HEK293T (cell line): ENCODE measurements at places on chromosomes 16 and 17.

DNA sequence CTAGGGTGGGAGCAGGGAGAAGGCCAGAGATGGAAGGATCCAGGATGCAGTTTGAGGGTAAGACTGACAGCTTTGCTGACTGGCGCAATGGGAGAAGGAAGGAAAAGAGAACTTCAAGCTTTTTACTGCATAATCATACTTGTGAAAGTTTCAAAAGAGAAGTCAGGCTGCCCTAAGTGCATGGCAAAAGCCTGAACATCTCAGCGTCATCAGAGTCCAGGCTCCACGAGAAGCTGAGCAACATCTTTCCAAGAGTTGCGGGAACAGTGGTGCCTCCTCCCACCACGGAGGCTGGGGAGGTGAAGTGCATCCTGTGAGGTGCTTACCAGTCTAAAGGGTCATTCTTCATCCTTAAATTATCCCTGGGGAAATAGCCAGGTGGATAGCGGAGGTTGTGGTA, 26.9 kb upstream of the SLC38A8 start:
- no peak for DNase-seq

DNA sequence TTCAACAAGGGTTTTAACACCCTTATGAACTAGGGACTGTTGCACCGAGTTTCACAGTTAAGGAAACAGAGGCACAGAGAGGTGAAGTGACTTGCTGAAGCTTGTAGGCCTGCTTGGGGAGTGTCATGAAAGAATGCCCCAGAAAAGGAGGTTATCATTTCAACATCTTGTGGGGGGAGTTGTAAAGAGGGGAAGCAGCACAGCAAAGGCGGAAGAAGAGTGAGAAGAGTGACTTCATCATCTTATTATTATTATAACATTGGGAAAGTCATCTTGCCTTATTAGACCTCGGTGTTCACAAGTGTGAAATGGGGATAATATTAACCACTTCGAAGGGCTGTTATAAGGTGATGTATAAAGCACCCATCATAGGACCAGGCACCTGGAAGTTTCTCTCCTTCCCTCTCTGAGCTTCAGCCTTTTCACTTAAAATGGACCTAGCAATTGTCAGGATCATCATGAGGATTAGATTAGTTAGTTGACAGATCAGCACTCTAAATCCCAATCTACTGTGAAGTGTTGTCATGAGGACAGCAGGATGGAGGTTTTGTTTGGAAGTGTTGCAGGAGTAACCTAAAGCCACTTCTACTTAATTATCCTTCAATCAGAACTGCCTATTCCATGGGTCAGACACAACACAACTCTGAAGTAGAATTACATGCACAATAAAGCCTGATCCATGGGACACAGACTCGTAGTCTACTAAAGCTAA, 2.3 kb downstream of the CCL4 start:
- no peak for DNase-seq

- DNase-seq: no peak
Observed at GRCh38 chr17:40541060-40541872, 24.0 kb downstream of the CCR7 start.

- no peak for DNase-seq
Observed at GRCh38 chr17:5718726-5719125, 134.4 kb upstream of the NLRP1 start.

- no peak for DNase-seq
Observed at GRCh38 chr17:48818361-48818841, 1.4 kb upstream of the TTLL6 start.

- DNase-seq: no peak
Observed at GRCh38 chr16:30724641-30725417, 23.4 kb upstream of the PHKG2 start.

GRCh38 chr17:33873201-33873617, 381.9 kb upstream of the CCL2 start:
- no peak for DNase-seq

DNA sequence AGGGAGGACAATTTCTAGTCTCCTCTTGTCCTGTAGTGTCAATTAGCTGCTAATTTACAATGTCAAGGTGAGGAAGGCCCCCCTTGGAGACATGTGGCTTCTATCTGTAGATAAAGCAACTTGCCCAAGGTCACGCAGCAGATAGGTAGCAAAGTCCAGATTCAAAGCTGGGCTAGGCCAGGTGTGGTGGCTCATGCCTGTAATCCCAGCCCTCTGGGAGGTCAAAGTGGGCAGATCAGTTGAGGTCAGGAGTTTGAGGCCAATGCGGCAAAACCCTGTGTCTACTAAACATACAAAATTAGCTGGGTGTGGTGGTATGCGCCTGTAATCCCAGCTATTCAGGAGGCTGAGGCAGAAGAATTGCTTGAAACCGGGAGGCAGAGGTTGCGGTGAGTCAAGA, 11.1 kb downstream of the TRPV3 start:
- no peak for DNase-seq

GRCh38 chr16:8967132-8967821, 3.6 kb upstream of the USP7 start:
- DNase-seq: no peak

GRCh38 chr17:34464812-34465211, 101.8 kb upstream of the CCL1 start:
- DNase-seq: no peak

DNA sequence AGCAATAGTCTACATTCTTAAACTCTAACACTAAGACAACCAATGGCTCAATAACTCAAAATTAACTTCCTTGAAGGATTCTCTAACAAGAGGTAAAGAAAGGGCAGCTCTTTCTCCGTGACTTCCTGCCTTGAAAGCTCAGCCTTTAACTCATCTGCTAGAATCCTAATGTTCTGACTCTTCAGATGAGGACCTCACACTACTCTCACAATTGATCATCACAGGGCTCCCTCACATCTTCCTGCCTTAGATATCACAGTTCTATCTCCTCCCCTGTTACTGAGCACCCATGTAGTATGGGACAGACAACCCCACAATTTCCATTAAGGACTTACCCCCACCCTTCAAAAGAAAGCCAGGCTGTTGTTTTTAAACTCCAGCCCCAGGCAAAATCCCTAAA, 33.5 kb downstream of the SMURF2 start:
- no peak for DNase-seq

GRCh38 chr17:75910699-75911098, 6.0 kb upstream of the MRPL38 start:
- no peak for DNase-seq

DNA sequence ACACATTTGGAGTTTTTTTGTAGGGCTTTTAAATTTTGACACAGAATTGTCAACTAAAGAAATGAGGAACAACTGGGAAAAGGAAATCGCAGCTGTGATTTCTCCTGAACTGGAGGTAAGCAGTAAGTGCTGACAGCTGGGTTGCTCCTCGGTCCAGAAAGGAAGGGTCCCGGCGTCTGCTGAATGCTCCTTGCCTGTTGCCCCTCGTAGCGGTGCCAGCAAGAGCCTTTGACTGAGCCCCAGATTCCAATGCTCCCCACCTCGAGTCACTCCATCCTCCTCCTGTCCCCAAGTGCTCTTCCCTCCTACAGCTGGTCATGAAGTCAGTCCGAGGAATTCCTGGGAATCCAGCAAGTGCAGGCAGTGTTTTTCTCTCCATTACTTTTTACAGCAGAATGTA, 32.0 kb upstream of the ENDOV start:
- no peak for DNase-seq
